ENCODE measurements at places on chromosomes 7 and 10.

- no peak for DNase-seq
These were observed 34.6 kb downstream of the ANKRD7 start for GRCh38 chr7:118259115-118259514.

- DNase-seq = no peak
These were observed 25.8 kb downstream of the TMEM120A start for GRCh38 chr7:75968561-75969001.

DNA sequence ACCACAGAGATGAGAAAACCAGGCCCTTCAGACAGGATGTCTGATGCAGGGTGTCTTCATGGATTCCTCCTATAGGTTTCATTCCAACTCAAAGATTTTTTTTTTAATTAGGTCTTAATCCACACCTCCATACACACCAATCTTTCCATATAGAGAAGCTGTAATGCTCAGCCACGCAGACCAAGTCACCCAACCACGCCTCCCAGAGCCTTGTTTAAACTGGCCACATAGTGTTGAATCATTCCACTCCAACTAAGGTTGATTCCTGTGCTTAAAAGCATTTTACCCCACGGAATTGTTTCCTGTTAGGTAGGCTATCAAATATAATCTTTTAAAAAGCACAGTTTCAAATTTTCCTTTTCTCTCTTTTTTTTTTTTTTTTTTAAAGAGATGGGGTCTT is 153.6 kb downstream of the TYW1B start:
- DNase-seq = no peak

DNA sequence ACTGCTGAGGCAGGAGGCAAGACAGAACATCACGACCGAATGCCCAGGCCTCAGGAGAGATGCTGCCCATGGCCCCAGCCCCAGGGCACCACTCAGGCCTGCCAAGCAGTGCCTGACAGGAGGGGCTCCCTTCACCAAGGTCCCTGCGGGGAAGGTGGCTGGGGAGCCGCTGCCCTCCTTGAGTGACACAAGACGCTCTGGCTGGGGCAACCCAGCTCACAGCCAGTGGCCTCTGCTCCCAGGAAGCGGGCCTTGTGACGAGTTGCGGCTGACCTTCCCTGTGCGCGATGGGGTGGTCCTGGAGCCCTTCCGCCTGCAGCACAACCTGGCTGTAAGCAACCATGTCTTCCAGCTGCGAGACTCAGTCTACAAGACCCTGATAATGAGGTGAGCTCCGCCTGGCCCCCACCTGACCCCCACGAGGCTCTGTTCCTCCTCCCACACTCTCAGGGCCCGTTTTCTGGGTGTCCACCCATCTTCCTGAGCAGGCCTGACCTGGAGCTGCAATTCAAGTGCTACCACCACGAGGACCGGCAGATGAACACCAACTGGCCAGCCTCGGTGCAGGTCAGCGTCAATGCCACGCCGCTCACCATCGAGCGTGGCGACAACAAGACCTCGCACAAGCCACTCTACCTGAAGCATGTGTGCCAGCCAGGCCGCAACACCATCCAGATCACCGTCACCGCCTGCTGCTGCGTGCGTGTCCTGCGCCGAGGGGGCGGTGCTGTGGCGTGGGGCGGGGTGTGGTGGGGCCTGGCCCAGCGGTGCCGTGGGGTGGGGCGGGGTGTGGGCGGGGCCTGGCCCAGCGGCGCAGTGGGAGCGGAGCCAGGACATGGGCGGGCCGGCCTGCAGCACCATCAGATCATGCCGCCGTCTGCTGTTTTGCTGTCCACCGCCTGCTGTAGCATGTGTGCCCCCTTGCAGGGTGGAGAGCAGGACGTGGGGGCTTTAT is 12.8 kb downstream of the ZMIZ2 start:
- no peak for DNase-seq

DNA sequence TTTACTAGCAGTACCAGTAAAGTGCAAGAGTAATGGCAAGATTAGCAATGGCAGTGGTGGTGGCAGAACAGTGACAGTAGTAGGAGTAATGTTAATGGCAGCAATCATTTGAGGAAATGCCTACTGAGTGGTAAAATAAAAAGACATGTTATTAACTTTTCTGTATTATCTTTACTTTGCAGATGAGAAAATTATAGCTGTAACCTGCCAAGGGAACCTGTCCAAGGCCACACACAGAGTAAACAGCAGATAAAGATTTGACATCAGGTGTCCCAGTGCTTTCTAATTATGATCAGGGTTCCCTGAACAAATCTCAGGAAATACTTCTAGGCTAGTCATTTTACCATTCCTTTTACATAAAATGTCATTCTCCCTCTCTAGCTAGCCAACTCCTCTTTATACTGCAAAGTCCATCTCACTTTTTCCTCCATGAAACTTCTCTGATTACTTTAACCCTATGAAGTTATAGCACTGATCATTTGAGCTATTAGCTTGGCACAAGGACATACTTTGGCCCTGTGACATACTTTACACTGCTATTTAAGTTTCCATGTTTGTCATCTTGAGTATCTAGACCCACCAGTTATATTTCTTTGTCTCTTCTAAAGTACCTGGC is 219.1 kb downstream of the TAX1BP1 start:
- no peak for DNase-seq

DNA sequence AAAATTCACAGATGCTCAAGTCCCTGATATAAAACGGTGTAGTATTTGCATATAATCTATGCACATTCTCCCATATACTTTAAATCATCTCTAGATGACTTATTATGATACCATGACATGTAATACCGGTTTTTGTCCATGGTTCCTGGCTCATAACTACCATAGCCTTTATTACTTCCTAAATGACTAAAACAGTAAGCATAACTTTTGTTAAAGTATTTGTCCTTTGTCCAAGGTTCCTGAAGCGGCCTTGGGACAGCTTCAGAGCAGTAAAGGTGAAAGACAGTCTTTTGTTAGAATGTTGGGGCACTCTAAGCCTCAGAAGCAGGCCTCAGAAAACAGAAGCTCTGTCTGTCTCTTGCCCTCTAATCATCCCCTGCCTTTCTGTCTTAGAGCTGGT is 4.0 kb downstream of the CRCP start:
- DNase-seq = no peak
